ENCODE measurements at places on chromosomes 11 and 22.

- DNase-seq = peak; percentile 80
Measured at GRCh38 chr11:1260023-1260501, 37.2 kb downstream of the MUC5B start.

- no peak for DNase-seq
Measured at GRCh38 chr22:27378995-27379394, 422.6 kb downstream of the MN1 start.

GRCh38 chr11:119594639-119595249 is 134.3 kb downstream of the NECTIN1 start:
- DNase-seq = no peak

GRCh38 chr11:21072558-21072957 is 403.2 kb downstream of the NELL1 start:
- no peak for DNase-seq

- no peak for DNase-seq
Measured at GRCh38 chr11:11476971-11477645, 124.1 kb upstream of the CSNK2A3 start.

DNA sequence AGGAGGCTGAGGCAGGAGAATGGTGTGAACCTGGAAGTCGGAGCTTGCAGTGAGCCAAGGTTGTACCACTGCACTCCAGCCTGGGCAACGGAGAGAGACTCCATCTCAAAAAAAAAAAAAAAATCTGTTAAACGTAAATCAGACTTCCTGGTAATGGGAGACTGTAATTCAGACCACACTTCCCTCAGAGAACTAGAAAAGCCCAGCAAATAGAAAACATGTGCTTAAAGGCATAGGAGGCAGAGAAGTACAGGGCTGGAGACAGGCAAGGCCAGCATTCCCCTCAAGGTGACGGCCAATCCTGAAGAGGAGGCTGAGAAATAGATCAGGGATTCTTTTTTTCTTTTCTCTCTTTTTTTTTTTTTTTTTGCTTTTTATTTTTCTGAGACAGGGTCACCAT is 8.2 kb downstream of the GGT5 start:
- no peak for DNase-seq

DNA sequence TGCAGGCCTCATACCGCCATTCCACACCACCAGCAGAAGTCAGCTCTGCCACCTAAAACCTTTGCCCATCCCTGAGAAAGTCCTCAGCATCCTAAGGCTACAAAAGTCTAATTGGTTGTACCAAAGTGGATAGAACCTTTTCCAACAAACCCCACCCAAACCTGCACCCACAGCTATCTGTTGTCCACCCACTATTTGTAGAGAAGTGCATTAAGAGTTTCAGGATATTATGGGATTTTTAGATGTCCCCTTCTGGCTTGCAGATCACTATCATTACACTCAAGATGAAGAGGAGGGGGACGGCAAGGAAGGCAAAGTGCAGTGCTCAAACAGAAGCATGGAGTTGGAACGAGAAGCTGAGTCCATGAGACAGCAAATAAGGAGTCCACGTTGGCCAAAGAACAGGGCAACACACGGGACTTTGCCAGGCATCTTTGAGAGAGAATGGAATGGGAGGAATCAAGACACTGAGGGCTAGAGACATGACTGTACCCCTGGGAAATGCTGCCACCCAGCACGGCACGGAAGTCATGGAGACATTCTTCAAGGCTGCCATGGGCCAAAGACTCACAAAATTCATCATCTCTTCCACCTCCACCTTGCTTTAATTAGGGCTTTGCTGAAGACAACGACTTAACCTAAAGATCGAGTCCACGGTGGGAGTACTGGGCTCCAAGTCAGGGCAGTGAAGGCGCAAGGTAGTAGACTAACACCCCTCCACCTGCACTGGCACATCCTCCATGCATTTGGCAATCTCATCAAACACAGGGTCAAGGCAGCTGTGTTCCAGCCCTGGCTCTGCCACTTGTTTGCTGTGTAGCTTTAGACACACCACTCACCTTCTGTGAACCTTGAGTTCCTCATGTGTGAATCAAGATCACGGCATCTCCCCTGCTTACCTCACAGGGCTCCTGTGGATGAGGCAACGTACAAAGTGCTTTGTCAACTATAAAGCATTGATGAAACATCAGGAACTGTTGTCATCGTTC is 112.9 kb upstream of the TMEM45B start:
- no peak for DNase-seq

DNA sequence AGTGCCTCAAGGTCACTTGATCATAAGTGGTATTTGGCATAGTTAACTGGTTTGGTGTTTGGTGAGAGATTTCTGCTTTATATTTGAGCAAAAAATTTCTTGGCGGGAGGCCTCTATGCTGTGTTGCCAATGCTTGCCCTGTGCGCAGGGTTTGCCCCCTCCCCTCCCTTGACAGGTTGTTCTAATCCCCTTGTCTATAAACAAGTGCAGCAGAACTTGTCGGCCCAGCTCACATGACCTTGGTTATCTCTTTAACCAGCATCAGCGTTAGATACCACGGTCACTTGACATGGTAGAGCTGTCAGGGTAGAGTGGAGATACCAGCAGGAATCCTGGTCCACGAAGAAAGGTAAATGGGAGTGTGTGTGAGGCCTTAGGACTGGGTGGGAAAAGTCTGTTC is 35.6 kb downstream of the MARK2 start:
- DNase-seq = no peak

GRCh38 chr11:2267851-2268728 is 2.3 kb downstream of the ASCL2 start:
- DNase-seq = peak; percentile 23

DNA sequence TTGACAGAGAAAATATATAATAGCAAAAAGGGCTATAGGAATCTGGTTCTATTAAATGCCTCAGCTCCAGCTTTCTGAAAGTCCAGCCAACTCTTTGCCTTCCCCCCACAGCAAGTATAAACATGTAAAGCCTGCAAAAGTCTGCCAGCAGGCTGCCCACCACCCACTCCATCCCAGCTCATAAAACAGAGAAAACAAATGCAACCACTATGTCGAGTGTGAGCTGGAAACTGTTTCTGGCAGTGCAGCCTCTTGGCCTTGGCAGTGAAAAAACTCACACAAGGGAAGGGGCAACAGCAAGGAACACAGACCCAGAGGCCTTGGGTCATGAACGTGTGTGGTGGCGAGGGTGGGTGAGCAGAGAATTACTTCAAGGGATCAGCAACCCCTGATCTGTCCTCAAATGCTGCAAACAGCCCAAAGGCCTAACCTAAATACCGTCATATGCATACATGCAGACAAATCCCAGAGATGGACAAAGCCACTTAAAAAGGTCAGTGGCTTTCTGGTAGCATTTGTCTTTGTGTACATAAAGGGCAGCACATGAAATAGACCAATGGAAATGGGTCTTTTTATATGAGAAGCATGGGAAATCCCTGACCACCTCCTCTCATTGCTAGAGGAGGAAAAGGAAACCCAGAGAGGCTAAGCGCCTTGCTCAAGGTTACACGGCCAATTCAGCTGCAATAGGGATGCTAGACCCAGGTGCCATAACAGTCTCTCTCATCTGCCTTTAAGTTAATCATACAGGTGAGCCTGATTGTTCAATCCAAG is 74.8 kb downstream of the NAT10 start:
- no peak for DNase-seq

DNA sequence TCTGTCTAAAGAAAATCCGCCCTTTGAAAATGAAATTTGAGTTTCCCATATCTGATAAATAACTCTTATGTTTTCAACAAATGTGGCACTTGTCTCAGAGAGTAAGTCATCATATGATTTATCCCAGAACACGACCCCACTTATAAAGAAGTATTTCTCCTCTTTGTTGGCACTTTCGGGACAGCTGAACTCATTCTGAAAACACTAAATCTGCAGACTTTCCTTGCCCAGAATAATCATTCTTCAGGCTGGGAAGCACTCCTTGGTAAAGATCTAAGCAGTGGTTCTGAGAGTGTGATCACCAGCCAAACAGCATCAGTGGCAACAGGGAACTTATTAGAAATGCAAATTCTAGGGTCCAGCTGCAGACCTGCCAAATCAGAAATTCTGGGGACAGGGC is 532.2 kb upstream of the API5 start:
- DNase-seq = no peak

DNA sequence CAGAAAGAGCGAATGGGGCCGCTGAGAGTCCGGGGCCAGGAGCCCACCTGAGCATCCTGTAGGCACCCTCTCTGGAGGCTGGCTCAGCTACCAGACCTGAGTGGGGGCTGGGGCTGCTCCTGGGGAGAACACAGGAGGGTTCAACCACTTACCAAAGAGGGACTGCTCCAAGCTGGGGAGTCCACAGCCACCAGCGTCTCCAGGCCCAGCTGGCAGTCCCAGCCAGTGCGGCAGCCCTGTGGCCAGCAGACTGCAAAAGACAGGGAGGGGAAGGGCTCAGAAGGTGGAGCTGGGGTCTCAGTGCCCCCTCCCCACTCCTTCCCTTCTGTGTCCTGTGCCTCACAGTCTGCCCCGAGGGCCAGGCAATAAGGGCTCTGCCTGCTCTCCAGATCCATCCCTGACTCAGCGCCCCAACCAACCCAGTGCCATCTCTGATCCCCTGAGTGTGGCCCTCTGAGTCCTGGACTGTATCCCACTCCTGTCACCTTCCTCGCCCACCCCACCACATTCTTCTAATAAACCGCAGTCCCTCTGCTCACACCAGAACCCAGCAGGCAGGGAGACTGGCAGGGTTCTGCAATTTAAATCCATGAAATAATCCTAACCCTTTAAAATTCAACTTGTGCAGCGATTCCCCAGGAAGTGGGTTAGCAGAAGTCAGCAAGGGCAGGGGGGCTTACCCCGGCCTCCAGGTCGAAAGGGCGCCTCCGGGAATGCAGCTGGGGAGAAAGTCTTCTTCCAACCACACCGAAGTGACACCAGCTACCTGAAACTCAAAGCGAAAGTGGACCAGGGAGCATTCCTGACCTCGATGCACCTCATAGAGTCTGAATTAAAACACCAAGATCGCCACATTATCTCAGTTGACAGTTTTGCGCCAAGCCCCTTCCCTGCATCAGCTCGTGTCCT is 13.3 kb downstream of the CHST1 start:
- DNase-seq = peak; percentile 15

DNA sequence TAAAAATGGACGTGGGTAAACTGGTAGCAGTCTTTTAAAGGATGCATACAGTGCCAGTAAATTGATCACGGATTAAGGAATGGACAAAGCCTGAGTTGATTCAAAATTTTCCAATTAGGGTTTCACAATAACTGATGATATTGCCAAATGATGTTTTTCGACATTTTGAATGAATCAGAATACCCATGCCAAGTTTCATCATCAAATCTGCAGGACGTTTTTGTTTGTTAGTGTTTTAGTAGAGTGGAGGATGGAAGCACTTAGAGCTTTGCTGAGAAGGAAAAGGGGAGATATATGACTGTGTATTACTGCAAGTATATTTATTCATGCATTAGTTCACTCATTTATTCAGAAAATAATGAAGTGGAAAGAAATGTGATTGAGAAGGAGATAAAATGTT is 78.3 kb downstream of the SLC17A6 start:
- DNase-seq = no peak

DNA sequence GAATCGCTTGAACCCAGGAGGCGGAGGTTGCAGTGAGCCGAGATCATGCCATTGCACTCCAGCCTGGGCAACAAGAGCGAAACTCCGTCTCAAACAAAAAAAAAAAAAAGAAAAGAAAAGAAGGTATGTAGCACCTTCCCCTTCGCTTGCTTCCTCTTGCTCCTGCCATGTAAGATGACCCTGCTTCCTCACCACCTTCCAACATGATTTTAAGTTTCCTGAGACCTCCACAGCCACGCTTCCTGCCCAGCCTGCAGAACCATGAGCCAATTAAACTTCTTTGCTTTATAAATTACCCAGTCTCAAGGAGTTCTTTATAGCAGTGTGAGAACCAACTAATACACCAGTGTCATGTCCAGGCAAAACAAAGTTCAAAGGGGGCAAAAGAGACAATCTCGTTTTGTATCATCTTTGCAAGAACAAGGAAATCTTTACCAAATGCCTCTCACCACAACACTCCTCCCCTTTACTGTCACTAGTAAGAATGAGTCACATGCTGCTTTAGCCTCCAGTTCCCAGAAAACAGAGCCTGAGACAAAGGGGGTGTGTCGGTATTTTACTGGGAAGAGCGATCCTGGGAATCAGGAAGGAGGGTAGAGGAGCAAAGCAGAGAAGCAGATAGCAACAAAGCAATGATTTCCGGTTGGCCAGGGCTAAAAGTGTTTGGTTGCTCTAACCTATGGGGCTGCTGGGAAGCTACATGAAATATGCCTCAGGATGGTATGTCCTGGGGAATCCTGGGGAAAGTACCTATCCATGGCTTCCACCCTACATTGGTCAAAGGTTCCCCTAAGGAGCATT is 10.5 kb upstream of the MCHR1 start:
- DNase-seq = peak; percentile 48

- DNase-seq = peak; percentile 48
Measured at GRCh38 chr22:50691521-50691920, 18.9 kb downstream of the SHANK3 start.

DNA sequence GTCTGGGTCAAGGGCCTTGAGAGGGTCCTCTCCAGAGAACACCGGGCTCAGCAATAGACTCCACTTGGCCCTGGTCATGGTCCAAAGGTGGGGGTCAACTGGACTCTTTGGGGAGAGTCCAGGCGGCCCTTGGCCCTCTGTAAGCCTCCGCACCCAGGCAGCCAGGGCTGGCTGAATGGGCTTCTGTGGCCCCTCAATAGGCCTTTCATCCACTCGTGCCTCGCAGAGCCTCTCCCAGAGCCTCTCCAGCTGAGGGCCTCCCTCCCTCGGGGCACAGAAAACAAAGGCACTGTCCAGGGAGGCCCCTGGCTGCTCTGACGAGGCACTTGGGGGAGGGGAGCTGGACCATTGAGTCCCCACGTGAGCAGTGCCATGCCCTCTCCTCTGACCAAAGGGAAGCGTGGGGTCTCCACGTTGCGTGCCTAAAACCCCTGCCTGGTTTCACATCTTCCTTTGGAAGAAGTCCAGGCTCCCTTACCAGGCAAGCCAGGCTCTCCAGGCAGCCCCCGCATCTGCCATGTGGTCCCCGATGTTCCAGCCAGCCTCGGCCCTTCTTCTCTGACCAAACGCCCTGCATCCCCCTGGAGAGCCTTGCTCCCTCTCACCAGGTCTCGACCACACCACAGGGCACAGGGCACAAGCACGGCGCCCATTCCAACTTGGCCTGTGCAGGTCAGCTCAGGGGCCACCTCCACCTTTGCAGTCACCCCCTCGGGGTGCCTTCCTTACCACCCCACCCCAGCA is 15.5 kb downstream of the KIAA0930 start:
- no peak for DNase-seq

- no peak for DNase-seq
Measured at GRCh38 chr11:19652623-19653375, 59.8 kb upstream of the NAV2 start.

- no peak for DNase-seq
Measured at GRCh38 chr11:78290293-78291176, 101.8 kb downstream of the USP35 start.
